ENCODE measurements at places on chromosomes 6 and 20.

DNA sequence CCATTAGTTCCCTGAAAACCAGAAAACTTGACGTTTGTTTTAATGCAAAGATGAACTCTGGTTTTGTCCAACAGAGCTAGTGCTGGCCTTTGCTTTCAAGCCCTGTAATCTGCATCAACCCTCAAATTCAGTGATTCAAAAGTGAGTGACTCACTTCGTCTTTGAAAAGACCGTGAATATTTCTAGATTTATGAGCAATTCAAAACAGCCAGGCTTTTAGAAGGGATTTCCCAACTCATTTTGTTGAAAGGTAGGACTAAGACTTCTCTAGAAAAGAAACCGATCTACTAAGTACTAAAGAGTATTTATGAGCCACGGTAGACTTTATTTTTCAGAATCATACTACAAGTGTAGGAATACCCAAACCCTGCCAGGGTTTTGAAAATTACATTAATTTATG, 121.5 kb downstream of the UST start:
- no peak for DNase-seq

GRCh38 chr6:79494841-79495240, 42.4 kb downstream of the LCA5 start:
- DNase-seq, result no peak

DNA sequence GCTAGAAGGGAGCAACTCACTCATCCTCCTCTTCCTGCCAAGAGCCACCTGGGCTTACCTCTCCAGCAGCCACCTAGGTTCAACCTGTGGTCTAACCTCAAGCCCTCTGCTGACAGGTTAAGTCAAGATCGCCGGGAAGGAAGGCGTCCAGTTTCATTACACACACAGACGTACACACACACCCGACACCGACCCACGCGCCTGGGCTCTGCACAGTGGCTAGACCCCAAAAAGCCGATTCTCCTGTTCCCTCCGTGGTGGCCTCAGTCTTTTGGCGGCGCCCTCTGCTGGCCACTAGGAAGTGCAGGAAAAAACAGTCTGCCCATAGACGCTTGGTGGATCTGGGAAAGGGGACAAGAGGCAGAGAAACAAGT, 52.8 kb downstream of the MRPL14 start:
- peak; percentile 35 for DNase-seq

GRCh38 chr6:30029588-30029987, 31.5 kb upstream of the POLR1H start:
- no peak for DNase-seq

DNA sequence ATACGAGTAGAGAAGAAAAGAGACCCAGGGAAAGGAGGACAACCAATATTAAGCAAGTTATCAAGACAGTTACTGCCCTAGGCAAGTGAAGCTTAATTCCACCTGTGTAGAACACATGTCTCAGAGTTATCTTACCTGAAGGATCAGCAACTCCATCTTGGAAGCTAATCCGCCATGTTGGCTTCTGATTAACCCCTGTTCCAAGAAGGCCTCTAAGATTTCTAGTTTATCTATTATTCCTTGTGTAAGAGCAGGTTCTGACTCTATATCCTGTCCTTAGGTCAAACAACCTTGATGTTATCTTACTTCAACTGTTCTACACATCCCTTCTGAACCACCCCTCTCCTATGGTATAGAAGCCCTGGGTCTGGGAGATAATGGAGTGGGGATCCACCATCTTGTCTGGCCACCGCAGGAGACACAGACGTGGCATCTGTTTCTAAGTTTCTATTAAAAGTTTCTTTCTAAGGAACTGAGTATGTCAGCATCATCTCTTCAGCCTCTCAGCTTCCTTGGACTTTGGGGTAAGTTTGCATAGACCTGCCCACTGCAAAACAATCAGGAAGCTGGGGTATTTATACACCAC, 27.7 kb upstream of the PTPN1 start:
- no peak for DNase-seq

GRCh38 chr20:29314294-29314693, 1943.2 kb upstream of the DEFB115 start:
- DNase-seq, result no peak

GRCh38 chr20:3614466-3614865, 48.7 kb downstream of the GFRA4 start:
- no peak for DNase-seq

- DNase-seq, result no peak
Measured at GRCh38 chr6:106674541-106675229, 45.3 kb downstream of the QRSL1 start.

DNA sequence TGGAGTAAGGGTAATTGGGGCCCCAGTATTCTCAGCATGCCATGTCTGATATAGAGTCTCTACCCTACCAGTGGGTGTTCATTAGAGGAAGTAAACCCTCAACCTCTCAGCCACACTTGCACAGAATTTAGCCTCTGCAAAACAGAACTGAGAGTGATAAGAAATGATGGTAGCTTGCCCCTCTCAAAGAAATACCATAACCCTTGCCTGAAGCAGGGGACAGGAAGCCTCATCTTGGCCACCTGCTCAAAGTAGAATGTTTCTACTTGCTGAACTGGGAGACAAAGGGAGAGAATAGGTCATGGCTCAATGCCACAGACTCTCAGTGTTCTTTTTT, 33.7 kb downstream of the SPTLC3 start:
- no peak for DNase-seq

DNA sequence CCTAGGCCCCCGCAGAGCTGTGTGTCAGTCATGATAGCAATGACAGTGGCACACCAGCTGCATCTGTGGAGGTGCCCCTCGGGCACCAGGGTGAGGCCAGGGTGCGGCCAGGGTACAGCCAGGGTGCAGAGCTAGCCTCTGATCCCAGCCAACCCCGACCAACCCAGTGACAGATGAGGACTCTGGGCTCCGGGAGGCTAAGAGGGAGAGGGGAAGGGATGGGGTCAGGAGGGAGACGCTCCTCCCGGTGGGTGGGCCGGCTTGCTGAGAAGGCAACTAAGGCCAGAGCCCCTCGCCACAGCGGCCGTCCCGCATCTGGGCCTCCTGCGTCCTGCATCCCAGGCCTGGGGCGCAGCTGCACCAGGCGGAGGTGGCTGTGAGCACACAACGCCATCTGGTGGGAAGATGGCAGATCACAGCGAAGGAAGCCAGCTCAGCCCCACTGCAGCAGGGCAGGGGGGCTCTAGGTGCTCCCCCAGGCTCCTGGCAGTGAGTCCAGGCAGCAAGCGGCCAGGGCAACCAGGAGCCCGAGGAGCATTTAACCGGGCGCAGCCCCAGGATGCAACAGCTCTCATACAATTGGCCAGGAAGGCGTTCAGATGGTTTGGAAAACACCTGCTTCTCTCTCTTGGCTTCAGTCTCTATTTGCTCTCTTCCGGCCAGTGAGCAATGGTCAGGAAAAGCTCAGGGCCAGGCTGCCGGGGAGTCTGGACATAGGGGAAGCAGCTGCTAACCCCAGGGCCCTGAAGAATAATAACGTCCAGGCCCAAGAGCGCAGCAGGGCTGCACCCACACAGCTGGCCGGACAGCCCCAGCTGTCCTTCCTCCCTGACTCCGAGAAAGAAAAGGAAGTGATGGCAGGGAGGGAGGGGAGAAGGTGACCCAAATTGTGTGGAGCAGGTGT, 169.4 kb downstream of the TAF4 start:
- DNase-seq, result no peak

DNA sequence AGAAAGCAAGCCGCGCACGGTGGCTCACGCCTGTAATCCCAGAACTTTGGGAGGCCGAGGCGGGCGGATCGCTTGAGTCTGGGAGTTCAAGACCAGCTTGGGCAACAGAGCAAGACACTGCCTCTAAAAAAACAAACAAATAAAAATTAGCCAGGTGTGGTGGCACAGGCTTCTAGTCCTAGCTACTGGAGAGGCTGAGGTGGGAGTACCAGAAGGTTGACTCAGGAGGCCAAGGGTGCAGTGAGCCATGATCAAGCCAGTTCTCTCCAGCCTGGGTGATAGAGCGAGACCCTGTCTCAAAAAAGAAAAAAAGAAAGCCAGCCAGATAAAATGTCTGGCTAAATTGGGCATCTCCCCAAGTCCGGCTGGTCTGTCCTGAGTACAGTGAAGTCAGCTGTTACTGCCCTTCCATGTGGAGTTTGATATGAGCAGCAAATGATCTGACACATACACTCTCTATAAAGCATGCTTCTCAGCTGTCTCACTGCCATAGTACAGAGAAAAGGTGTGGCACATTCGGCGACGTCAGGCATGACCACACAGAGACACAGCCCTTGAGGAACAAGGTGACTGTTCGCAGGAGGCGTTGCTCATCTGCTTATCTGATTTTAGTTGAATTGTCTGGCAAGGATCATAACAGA, 13.0 kb downstream of the CD83 start:
- no peak for DNase-seq

GRCh38 chr20:1033751-1034414, 31.8 kb upstream of the RSPO4 start:
- no peak for DNase-seq

DNA sequence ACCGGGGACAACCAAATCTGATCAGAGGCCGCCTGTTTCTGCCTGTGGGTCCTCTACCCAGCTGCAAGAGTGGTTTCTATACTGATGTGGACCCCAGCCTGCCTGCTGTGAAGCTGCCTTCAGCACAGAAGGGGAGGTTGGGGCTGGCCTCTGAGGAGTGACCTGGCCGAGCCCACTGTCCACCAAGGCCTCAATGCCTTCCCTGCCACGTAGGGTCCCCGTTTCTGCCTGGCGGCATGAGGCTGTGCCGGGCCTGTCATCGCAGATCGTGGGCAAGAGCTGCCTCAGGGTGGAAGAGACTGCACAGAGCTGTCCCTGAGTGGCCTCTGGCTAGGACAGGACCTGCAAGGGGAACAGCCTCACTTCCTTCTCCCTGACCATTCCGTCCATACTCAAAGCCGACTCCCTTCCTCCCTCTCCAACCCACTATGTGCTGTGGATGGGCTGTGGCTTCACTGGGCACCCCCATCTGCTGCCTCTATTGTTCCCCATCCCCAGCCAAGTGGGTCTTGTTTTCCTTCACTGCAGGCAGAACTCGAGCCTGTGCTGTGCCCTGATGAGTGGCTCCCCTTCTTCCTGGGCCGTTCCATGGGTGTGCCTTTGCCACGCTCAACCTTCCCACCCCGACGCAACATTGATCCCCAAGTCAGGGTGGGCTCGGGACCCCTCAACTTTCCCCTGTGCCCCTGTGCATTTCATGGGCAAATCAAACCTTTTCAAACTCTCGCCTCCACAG, 60.3 kb downstream of the ERMARD start:
- no peak for DNase-seq

GRCh38 chr6:82160255-82160990, 87.1 kb downstream of the IBTK start:
- no peak for DNase-seq

GRCh38 chr6:165249808-165250207, 59.6 kb downstream of the C6orf118 start:
- no peak for DNase-seq

DNA sequence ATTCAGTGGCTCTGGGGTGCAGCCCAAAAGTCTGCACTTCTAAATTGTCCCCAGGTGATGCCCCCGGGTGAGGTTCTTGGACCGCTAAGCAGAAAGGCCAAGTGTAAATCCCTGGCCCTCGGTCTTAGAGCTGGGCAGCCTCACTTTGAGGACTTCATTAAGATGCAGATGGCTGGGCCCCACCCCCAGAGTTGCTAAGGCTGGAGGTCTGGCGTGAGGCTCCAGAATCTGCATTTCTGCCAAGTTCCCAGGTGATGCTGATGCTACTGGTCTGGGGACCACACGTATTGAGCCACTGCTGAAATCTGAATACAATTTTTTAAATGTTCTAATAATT, 735 bp upstream of the SLC23A2 start:
- DNase-seq, result no peak

DNA sequence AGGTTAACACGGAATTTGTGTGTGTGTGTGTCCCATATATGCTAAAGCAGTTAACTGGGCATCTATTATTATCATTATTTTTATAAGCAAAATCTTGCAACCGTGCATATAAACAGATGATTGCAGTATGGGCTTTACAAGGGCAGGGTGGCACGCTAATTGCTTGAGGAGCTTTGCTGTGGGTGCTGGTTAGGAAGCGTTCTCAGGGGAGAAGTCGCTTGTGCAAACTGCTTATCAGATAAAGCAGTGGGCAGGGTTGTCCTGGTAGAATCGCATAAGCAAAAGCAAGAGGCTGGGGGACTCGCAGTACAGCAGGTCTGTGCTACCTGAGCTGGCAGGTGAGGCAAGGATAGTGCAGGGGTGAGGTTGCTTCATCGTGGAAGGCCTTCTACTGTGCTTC, 9.7 kb upstream of the CCN6 start:
- no peak for DNase-seq

DNA sequence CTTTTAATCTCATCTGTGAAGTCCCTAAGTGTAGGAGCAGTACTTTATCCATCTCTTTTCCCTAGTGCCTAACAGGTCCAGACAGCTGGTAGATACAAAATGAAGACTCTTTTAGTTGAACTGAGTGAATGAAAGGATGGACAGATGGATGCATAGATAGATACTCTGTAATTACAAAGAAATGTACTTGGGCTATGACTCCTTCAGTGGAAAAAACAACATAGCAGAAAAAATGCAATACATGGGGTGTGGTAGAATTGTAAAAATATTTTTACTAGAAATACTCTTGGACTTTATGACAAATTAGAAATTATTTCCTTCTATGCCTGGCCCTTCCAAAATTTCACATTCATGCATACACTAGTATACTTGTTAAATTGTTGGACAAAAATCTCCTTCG, 29.3 kb downstream of the KCNQ5 start:
- no peak for DNase-seq

- no peak for DNase-seq
Measured at GRCh38 chr6:122798099-122798641, 9.1 kb downstream of the SMPDL3A start.

DNA sequence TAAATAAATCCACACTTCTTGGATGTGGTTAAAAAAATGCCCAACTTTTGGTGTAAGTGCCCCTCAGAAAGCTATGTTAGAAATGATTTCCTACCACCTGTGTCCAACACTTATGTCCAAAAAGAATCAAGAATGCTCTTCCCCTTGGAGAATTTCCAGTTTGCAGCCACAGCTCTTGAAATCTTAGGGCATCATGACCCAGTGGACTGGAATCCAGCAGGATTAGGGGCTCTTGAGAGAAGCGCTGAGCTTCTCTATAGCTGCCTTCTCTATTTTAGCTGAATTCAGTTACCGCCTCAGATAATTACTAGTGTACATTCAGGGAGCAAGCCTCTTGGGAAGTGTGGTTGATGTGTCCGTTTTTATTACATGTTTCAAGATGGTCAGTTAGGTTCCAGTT, 2.5 kb downstream of the PHACTR1 start:
- DNase-seq, result no peak

DNA sequence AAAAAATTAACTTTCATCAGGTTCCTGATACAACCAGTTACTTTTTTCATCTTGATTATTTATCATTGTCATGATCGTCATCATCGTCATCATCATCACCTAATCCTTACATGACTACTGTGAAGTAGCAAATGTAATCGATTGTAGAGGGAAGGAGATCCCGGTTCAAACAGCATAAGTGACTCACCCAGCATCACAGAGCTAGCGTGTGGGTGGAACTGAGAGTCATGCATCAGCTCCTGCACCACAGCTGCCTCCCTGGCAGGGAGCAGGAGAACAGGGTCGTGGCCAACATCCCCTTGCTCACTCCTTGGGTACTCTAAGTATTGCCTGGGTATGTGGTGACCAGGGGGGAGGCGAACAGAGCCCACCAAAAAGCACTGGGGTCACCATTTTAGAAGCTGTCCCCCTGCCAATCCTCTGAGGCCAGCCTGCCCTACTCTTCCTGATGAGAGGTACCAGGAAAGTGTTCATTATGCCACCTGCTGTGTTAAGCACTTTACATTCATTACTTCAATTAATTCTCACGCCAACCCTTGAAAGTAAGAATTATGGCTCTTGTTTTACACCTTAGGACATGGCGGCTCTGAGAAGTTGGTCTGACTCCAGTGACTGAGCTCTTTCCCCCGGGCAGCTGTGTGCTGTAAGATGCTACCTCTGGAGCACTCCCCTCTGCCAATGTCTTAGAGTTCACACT, 425.2 kb downstream of the CD83 start:
- peak; percentile 33 for DNase-seq
